Suppressor macrophage treated with lipopolysaccharide for 1 hour (primary cell): ENCODE measurements at places on chromosomes 5 and 9.
A peak's percentile ranks its signal among the peaks of the same experiment; 100 is the strongest.

DNA sequence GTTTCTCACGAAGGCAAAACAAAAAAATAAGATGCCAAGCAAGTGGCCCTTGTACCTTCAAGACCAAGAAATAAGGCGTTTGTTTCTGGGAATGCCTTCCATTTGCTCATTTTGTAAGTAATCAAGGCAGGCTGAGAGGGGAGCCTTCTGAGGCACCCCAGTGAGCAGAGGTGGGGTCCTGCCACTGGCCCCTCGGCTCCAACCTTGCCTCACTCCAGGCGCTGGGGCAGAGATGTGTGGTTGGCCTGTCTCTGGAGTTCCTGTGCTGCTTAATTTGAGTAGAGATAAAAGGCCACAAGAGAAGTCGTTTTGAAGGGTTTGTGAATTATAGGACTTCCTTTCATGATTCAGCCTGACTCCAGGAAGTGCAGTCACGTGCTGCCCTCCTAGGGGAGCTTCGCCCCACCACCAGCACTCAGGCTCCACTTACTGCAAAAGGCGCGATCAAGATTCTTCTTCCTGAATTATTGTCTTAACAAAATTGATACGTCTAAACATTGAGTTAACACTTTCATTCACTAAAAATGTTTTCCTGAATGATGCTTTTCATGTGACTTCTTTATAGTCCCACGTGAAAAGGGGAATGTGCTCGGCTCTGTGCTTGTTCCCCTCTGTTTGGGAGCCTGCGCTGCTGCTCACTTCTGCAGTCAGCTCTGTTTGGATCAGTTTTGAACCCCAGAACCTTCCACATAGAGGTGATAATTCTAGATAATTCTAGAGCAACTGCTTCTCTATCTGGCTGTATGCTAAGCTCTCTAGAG is 13.7 kb downstream of the SYK start:
- peak; percentile 76 for DNase-seq

DNA sequence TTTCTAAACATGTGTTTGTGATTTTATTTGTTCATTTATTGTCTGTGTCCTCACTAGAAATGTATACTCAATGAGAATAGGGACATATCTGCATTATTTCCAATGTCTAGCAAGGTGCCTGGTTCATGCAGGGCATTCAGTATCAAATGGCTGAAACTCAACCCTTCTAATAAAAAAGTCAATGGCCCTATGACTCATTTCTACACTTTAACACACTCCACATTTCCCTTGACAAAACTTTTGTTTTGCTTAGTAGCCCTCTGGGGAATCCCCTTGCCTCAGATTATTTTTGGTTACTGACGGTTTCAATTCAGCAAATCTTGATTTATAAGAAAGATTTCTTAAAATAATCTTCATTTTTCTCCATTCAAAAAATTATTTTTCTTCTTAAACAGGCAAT is 206.0 kb upstream of the DMRTA1 start:
- peak; percentile 84 for DNase-seq

DNA sequence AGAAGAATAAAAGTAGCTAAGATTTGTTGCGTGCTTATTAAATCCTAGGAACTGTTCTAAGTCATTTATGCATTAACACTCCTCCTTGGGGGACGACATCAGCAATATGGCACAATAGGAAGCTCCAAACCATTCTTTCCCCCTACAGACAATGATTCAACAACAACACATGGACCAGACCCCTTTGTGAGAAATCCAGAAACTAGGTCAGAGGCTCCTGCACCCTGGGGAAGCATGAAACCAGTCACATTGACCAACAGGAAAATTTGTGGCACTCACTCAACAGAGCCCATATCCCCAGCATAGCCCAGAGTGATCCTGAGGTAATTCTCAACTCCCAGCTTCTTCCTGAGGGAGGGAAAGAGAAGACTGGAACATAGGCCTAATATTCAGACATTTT is 294.4 kb downstream of the HINT1 start:
- DNase-seq = no peak

DNA sequence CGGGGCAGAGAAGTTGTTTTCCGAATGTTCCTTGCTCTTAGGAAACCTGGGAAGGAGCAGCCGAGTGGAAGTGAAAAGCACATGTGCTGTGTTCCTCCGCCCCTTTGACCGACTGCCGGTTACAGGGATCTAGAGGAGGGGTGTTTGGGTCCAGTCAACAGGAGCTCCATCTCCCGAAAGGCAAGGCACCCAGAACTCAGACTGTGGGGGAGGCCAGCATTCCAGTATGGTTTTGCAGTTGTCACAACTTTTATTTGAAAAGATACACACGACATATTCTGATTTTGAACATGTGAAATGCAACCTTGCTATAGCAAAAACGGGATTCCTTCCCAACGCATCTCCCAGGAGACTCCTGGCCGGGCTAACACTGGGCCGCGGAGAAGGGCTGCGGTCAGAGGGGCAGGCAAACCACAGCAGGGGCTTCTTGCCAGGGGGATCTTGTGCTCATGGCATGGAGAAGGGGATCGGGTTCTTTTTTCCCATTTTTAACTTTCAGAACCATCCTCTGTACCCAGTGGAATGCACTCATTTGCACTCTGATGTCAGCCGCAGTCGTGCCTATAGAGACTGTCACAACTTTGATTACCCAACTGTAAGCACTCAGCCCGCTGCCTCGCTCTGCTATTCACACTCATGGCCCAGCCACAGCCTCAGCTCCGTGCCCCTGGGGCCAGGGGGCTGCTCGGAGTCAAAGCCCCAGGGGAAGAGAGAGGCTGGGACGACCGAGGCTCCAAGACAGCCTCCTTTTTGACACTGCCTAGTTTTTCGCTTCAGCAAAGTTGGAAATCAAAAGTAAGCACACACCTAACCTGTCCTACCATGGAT is 3.9 kb downstream of the QRFP start:
- DNase-seq = peak; percentile 3

- DNase-seq = no peak
These were observed 42.2 kb upstream of the FBXW11 start for GRCh38 chr5:172048539-172049101.

DNA sequence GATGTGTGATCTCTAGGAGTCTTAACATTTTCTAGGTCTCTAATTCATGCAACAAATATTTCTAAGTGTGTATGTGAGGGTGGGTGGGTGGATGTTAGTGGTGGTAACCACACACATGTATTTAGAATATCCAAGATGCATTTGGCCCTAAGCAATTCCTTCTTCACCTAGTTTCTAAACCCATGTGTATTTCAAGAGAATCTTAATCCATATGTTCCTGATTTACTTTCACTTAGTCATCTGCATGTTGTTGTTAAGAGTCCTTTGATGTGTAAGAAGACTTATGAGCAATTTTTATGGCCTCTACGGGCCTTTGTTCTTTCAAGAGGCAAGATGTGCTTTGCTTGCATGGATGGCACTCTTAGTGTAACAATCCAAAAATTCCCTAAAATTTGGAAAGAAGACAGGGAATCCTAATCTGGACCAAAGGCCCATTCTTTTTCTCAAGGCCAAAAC is 282.6 kb downstream of the SPATA31D1 start:
- no peak for DNase-seq

- peak; percentile 41 for DNase-seq
These were observed 11.7 kb upstream of the OR1J2 start for GRCh38 chr9:122498883-122499288.

DNA sequence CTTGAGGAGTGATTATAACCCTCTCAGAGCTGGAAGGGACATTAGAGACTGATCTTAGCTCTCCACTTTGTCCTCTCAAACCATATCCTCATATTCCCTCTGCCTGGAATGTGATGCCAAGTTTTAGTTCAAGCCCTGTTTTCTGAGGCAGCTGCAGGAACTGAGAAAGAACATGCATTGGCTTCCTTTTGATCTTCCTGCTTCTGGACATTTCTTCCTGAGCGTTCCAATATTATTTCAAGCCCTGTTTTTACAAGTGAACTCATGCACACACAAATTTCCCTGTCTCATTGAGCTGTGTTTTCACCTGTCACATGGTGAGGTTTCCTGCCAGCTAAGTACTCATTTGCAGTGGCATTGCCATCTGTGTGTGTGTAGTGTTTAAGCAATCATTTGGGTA is 17.0 kb downstream of the FOCAD start:
- DNase-seq = no peak

- no peak for DNase-seq
These were observed 15.5 kb downstream of the BAAT start for GRCh38 chr9:101369286-101369685.

- no peak for DNase-seq
These were observed 51.3 kb upstream of the PRLR start for GRCh38 chr5:35281613-35282012.
